ENCODE measurements at places on chromosomes 7 and 10.

GRCh38 chr7:14793151-14793550 is 109.4 kb downstream of the DGKB start:
- no peak for ATAC-seq

DNA sequence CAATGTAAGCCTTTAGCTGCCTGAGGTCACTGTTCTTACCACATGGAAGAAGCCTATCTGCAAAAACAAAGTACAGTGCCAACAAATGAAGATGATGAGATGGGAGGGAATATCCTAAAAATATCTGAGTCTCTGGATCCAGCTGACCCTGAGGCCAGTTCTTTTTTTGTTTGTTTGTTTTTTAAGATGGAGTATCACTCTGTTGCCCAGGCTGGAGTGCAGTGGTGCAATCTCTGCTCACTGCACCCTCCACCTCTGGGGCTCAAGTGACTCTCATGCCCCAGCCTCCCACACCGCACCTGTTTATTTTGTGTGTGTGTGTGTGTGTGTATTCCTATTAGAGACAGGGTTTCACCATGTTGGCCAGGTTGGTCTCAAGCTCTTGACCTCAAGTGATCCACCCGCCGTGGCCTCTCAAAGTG is 44.9 kb downstream of the HYCC1 start:
- no peak for ATAC-seq

DNA sequence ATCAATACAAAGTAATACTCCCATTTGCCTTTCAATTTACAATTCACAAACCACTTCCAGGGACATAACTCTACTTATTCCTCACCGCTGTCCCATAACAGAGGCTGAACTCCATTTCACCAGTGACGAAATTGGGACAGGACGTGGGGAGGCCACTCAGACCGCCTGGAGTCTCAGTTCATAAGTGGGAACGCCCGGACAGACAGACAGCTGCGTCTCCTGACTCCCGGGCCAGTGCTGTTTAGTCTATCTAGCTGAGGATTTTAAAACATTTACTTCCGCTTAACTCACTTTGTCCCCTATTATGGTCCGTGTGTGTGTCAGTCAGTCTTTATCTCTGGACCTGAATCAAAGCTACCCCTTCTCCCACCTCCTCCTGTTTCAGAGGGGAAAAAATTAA is 67.4 kb upstream of the ZNF438 start:
- no peak for ATAC-seq

DNA sequence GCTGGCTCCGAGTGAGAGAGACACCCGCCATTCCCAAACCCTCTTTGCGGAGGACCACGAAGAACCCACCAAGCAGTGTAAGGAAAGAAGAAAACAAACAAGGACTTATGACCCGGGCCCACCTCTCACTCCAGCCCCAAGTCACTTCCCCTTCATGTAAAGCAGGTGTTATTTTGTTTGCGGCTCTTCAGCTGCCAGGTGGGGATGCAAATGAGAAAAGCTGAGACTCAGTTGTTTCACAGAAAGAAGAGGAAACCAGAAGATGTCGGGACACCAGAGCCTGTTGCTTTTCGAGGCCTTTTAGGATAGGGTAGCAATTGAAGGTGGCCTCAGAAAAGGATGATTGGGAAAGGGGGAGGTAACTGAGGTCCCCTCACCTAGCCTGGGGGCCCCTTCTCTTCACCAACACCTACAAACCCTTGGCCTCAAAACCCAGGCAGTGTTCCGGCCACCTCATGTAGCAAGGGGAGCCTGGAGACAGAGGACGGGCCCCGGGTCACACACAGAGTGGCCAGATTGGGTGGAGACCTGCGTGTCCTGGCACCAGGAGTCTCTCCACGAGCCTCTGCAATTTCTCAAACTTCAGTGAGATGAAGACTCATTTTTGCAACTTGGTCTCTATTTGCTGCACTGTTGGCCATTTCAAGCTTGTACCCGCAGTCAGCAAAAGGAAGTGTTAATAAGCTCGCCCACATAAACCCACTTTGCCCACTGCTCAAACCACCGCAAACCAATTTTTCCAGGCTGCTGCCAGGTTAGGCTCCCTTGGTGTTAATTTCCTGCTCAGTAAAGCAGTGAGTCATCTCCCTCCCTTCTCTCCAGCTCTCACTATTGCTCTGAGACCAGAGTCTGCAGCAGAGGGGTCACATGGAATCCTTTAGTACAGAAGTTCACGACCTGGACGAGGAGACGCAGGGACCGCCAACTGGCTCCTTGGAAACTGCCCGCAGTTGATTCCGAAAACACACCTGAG is 45.5 kb downstream of the AOC1 start:
- ATAC-seq, result no peak

Data from activated CD4-positive, CD25-positive, alpha-beta regulatory T cell treated with anti-CD3 and anti-CD28 coated beads, Interleukin-2, amount 50 U/mL, for 24 hours (primary cell).